ENCODE measurements at places on chromosomes 1 and 21.

DNA sequence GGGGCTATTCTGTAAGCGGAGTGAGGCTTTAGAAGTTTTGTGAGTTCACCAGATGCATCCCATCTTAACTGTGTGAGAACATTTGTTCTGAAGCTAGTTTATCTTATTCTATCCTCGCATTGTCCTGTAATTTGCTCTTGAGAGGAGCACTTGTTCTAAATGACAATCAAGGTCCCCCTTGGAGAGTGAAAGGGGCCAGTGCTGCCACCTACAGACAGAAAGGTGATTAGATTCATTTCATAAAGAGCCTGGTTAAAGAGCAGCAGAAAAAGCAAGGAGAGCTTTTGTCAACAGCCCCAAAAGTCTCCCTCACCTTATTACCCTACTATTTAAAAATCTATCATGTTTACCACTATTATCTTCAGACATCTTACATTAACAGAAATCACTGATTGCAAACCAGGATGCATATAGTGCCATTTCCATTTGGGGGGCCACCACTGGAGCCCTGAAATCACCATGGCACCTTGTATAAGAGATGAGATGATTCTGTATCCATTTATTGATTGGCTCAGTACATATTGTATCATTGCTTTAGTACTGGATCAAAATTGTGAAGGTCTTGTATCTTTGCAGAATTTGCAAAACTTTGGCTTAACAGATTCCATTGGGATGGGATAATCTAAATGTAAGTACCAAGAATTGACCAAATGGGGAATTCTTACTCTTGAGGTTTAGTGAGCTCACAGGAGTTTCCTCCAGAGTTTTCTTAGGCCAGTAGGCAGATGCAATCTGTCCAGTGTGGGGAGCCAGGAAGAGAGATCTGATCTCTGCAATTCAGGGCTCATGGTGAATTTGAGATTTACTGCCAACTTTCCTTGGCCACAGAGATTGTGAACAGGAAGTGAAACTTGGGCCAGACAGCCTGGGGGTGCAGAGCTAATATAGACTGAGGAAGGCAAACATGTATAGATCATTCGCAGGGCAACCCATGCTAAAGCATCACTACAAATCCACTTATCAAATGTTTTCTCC lies 64.3 kb upstream of the TRABD2B start:
- DNase-seq = peak; percentile 52

- peak; percentile 76 for DNase-seq
Observed at GRCh38 chr1:226677027-226678020, 61.8 kb downstream of the ITPKB start.

- no peak for DNase-seq
Observed at GRCh38 chr1:17162941-17163340, 42.0 kb upstream of the PADI1 start.

DNA sequence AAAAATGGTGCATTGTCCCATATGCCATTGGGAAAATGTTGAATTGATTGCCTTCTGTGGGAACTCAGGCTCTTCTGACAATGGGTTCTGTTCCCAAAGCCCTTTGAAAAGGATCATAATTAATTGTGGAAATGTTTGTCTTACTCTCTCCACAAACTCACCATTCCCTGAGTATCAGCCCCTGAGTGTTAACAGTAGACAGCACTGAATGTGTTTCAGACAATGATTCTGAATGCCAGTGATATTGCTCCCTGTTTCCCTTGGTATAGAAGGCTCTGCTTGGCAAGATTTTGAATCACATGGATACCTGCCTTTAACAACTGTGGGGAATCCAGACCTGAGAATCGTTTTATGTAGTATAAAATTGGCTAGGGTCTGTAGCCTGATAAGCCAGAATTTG lies 1096.8 kb downstream of the ADGRL2 start:
- no peak for DNase-seq

GRCh38 chr1:229203030-229203751 lies 67.7 kb upstream of the RAB4A start:
- no peak for DNase-seq
